ENCODE measurements at places on chromosomes 2 and 18.

- no peak for DNase-seq
Measured at GRCh38 chr18:54004828-54005227, 219.6 kb downstream of the MBD2 start.

GRCh38 chr2:159953136-159953823, 109.1 kb downstream of the PLA2R1 start:
- no peak for DNase-seq

DNA sequence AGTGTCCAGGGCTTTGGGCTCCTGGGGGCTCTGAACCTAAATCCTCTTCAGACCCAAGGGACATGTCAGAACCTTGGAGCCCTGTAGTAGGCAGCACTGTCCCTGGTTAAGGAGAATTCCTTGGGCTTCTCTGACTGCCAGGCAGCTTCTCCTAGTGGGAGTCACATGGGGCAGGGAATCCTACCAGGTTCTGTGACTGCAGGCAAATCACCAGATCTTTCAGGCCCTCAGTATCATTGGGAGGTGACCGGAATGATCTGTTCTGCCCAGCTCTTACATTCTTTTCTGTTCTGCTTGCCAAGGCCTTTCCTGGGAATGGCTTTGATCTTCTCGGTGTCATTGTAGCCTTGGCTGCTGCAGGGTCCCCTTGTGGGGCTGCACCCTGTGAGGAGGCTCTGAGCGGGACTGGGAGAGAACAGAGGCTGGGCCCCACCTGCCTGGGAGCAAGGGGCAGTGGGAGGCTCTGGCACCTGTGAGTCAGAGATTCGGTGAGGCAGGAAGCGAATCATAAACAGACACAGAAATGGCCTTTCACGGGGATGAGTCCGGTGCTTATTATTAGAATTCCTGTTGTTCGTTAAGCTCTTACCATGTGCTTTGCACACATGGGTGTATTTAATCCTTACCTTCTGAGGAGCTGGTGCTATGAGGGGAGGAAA, 14.1 kb downstream of the CEP68 start:
- no peak for DNase-seq

GRCh38 chr2:70987386-70987785, 7.3 kb downstream of the TEX261 start:
- no peak for DNase-seq

DNA sequence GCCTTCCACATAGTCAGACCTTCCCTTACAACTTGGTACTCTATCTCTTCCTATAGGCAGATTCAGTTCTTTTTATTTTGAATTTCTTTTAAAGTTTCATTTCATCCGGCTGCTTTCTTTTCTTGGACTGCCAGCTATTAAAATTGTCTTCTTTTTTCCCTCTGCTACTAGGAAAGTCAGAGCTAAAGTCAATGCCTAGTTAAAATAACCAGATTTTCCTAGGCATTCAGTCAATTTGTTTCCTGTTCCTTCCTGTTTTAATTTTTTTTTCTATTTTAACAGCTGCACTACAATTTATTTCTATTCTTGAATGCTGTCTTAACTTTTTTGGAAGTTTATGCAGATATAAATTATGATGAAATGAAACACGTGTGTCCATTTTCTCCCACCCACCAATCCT, 84.8 kb downstream of the EVA1A start:
- no peak for DNase-seq

DNA sequence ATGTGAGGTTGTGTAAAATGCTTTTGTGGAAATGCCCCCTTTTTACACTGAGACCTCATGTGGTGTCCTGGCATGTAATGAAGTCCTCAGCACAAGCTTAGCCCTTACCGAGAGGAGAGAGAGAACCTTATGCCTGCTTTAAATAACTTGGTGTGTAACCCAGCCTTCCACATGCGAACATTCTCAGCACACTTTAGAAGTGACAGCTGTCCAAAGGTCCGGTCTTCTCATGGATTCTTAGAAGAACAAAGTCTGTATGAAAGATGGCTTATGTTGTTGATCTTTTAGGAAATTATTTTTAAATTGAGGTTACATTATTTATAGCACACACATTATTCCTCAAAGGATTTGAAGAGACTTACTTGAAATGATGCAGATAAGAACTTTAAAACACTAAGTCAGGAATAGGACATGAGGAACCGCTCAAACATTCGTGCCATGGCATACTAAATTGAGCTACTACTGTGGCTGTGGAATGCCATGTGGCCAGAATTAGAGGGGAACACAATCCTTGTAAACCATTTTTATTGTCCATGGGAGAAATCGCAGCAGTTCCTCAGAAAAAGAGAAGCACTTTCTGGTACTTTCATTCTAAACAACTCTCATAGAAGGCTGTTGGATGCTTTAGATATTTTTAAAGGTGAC, 79.6 kb downstream of the WDSUB1 start:
- DNase-seq, result no peak

- DNase-seq, result no peak
Measured at GRCh38 chr2:186098821-186099220, 360.2 kb downstream of the FSIP2 start.

- no peak for DNase-seq
Measured at GRCh38 chr18:610214-610928, 13.6 kb downstream of the CLUL1 start.

GRCh38 chr2:74440378-74441169, 1.2 kb downstream of the RTKN start:
- DNase-seq, result peak; percentile 62

DNA sequence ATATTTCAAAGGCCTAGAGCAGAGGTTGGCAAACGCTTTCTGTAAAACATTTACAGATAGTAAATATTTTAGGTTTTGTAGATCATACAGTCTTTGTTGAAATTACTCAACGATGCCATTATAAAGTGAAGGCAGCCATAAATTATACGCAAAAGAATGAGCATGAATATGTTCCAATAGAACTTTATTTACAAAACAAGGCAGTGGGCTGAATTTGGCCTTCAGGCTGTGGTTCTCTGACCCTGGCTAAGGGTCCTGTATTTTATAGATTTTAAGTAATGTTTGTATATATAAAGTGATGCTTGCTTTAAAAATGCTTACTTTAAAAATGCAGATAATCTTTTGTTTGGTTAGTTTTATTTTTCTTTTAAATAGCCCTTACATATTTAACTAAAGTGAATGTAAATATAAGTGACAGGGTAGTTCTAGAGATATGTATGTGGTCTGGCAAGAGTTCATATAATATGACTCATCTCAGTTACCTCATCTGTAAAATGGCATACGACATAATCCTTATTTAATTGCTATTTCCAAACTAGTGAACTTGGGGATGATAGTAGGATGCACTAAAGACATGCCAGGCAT, 51.7 kb upstream of the ATP5MC3 start:
- no peak for DNase-seq

GRCh38 chr2:178109813-178110212, 2.4 kb upstream of the RBM45 start:
- peak; percentile 10 for DNase-seq

DNA sequence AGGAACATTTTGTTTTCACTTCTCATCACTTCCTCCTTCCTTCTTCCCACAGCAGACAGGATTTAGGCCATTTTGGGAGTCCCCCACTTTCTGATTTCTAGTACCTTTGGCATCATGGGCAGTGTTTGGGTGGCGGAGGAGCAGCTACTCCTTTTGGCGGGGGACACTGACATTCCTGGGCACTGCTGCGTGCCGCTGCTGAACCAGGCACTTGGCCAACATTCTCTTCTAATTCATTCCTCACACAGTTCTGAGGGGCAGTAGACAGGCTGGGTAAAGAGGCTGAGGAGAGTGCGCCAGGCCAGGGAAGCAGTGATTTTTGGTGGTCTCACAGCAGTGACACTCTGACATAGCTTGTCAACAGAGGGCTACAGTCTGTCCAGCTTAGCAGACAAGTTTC, 270.2 kb downstream of the LOXHD1 start:
- no peak for DNase-seq

- DNase-seq, result peak; percentile 40
Measured at GRCh38 chr2:180334514-180334913, 327.4 kb upstream of the CWC22 start.

DNA sequence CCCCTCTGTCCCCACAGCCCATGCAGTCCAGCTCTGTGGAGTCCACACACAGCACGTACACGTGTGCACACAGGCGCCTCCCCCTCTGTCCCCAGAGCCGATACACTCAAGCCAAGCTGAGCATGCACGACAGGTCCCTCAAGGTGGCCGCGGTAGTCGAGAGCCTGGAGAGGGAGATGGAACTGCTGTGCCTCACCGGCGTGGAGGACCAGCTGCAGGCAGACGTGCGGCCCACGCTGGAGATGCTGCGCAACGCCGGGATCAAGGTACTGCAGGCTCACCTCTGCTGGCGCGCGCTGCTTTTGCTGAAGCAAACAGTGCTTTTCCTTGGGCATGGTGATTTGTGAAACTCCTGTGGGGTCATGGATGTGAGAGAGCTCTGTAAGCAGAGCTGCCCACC, 58.5 kb upstream of the NFATC1 start:
- no peak for DNase-seq

GRCh38 chr2:198321522-198322088, 517.2 kb downstream of the PLCL1 start:
- no peak for DNase-seq

DNA sequence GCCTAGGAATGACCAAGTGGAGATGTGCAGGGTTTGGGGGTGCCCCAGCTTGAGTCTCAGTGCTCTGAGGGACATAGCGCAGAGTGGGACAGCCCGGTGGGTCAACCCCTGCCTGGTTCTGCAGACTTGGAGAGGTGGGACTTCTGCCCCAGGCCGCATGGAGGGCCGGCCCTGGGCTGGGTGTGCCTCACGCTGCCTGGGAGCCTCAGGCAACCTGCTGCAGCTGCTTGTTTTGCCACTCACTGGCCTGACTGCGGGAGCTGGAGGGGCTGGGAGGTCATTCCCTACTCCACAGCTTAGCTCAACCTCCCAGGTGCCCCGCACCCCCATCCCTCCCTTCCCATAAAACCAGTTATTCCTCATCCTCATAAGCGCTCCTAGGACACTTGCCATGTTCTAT, 33.1 kb downstream of the ODC1 start:
- no peak for DNase-seq

- no peak for DNase-seq
Measured at GRCh38 chr18:42736074-42736473, 379.4 kb downstream of the RIT2 start.

DNA sequence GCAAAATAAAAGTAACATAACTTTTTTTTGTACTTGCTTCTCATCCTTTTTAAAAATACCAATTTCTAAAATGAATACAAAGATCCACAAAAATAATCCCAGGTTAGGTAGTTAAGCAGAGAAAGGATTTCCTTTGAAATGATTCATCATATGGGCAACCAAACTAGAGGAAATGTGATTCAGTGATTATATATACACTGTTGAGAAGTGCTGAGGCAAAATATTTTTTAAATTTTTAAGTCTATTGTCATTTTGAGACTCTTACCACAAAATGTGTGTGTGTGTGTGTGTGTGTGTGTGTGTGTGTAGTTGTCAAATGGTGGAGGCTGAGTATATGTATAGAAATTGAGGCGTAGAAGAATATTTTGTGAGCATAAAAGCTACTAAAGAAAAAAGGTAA, 1075.3 kb downstream of the LRP1B start:
- no peak for DNase-seq

- DNase-seq, result no peak
Measured at GRCh38 chr2:47488870-47489584, 86.1 kb downstream of the MSH2 start.

GRCh38 chr18:62437235-62438017, 85.4 kb upstream of the ZCCHC2 start:
- no peak for DNase-seq

DNA sequence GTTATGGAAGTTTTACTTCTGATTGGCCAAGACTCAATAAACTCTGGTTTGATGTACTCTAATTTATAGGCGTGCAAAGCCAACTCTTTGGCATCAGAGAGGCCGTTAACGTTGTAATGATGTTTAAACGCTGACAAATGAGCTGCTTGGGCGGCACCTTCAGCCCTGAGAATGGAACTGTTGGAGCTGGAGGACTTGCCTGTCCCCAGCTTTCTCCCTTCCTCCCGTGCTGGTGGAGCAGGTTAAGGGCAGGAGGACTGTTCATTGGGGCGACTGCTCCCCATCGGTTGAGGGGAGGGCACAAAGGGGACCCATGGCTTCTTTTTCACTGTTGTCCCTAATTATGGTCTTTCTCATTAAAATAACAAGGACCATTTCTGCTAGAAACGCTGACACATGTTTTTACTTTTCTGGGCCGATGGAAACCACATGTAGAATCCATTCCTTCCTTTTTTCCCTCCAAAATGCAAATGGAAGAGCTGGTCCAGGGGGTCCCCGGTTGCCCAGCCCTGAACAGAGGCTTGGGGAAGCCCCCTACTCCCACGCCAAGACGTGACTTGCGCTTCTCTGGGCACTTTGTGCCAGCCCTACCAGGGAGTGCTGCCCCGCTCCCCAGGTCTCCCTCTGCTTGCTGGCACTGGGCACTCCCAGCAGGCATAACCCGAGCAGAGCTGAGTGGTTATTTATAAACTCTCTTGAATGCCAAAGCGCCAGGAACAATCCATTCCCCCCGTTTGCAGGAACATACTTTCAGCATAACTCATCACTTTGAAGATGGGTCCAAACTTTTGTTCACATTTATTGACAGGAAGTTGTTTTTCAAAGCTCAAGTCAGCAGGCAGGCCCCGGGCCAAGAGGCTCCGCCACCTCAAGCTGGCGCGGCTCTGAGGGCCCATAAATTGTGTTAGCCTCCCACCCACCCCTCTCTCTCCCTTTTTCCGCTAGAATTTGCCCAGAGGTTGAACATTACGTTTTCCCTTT, 170.1 kb downstream of the ASB1 start:
- no peak for DNase-seq

- DNase-seq, result no peak
Measured at GRCh38 chr2:213862407-213863076, 548.3 kb upstream of the VWC2L start.

DNA sequence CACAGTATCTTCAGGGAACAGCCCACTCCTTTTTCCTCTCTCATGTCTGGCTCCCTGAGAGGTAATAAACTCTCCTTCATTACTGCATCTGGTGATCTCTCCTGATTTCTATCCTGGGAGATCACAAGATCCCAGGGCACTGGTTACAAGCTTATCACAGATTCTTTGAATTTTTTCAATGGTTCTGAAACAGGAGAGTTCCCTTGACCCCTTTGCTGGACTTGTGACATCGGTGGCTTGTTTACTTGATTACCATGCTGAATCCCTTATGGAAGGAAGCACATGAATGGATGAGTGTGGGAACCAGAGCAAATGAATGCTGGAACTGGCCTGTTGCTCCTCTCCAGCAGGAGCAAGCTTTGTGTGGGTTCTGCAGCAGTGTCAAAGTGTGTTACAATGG, 67.2 kb upstream of the HNMT start:
- DNase-seq, result no peak

GRCh38 chr18:54323970-54324369, 33.7 kb downstream of the STARD6 start:
- DNase-seq, result no peak

GRCh38 chr2:74893332-74893731, 59.4 kb downstream of the HK2 start:
- DNase-seq, result no peak

Measured in naive B cell (primary cell).